ENCODE measurements at places on chromosomes 13 and 19.

GRCh38 chr13:40552895-40553294 lies 113.5 kb downstream of the FOXO1 start:
- DNase-seq = no peak

GRCh38 chr13:26594363-26594762 lies 36.9 kb downstream of the WASF3 start:
- DNase-seq = no peak

DNA sequence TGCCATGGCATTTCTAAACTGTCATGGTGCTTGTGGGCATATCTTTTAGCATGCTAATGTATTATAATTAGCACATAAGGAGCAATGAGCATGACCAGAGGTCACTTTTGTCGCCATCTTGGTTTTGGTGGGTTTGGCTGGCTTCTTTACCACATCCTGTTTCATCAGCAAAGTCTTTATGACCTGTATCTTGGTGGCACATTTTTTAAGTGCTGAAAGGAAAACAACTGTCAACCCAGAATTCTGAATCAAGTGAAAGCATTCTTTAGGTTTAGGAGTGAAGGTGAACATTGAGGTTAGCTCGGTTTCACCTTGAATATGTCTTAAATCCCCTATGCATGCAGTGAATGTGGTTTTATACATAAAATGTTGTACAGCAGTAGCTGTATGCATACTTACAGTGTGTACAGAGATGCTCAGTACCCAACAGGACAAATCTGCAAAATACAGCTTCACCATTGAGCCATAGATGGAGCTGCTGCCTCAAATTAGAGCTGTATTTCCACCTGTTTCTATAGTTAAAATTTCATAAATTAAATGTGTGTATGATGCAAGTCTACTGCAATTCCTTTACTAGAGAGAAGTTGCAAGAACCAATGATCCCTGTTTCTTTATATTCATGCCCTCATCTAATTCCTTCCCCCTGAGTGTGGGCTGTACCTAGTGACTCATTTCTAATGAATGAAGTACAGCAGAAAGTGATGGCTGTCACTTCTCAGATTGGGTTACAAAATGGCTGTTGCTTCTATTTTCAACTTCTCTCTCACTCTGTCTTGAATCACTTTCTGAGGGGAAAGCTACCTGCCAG lies 25.2 kb upstream of the IGSF23 start:
- DNase-seq = peak; percentile 9

GRCh38 chr19:39401549-39402345 lies 4.9 kb upstream of the ZFP36 start:
- peak; percentile 66 for DNase-seq

GRCh38 chr19:4502282-4503131 lies 15.8 kb downstream of the PLIN4 start:
- DNase-seq = no peak

DNA sequence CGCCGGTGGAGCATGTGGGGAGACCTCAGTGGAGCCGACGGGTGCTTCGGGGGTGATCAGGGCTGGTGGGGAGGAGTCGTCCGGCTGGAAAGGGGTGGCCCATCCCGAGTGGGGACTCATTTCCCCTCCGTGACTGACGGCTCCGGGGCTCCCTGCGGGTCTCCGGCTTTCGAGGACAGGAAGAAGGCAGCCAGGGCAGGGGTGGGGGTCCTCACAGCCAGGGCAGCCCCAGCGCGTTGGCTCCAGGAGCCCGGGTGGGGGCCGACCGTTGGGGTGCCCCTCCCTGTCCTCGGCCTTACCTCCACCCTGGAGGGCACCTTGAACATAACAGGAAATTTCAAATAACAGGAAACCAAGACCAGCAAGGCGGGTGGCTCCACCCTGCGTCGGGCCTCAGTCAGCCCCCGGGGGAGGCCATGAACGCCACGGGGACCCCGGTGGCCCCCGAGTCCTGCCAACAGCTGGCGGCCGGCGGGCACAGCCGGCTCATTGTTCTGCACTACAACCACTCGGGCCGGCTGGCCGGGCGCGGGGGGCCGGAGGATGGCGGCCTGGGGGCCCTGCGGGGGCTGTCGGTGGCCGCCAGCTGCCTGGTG lies at the start of gene S1PR4:
Gene S1PR4, plus strand, starts transcription at position 393 of the 596 bp plus-strand sequence. Its CDS starts 24 bp downstream, at position 417.
- DNase-seq = no peak

DNA sequence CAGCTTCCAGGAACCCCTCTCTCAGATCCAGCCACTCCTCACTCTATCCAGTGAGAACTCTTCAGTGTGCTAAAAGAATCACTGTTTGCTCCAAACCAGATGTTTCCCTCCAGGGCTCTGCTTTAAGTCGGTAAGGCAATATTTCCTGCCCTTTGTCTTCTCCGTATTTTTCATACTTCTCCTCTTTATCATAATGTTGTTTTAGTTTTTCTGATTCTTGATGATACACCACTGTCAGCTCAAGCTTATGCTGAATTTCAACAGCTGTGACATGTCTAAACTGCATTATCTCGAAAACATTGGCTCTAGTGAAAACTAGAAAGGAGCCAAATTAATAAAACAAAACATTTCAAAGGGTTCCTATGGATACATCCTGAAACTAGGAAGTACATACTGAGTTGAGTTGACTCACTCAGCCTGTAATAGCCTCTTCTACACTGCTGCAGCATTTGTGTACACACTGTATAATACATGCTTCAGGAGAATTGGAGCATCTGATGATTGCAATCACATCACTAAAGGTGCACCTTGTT lies 39.8 kb downstream of the GPR180 start:
- DNase-seq = no peak

- no peak for DNase-seq
Measured at GRCh38 chr13:75704927-75705288, 68.8 kb downstream of the LMO7 start.

DNA sequence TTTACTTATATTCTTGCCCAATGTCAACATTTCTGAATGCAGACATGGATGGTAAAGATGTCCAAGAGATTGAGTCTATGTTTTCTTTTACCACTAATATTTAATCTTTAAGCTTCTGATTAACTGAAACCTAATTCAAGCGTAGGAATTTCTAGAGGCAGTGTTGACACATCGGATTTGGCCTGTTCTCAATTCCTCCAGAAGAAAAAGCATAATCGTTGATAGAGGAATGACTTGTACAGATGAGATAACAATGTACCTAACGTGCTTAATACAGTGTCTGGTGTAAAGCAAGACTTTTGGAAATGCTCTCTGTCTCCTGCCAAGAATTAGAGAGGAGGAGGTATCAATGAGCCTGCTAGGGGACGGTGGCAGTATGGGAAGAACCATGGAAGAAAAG lies 35.2 kb downstream of the SLC15A1 start:
- DNase-seq = no peak

DNA sequence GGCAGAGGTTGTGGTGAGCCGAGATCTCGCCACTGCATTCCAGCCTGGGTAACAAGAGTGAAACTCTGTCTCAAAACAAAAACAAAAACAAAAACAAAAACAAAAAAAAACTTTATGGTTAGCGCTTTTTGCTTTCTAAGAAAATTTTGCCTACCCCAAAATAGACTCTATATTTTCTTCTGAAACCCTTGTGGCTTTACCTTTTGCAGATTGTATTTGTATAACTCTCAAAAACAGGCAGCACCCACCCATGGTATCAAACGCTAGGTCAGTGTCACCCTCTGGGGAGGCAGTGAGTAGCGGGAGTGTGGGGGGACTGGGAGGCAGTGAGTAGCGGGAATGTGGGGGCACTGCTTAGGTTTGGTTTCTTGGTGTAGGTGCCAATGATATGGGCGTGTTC lies 7.5 kb upstream of the SLC39A3 start:
- DNase-seq = no peak

- no peak for DNase-seq
Measured at GRCh38 chr13:57558051-57558467, 73.5 kb upstream of the PCDH17 start.

- no peak for DNase-seq
Measured at GRCh38 chr13:113560645-113561416, 23.7 kb upstream of the TFDP1 start.

GRCh38 chr13:93080587-93080986 lies 146.0 kb upstream of the GPC6 start:
- no peak for DNase-seq

GRCh38 chr19:55251341-55252081 lies 7.3 kb downstream of the PPP6R1 start:
- no peak for DNase-seq

DNA sequence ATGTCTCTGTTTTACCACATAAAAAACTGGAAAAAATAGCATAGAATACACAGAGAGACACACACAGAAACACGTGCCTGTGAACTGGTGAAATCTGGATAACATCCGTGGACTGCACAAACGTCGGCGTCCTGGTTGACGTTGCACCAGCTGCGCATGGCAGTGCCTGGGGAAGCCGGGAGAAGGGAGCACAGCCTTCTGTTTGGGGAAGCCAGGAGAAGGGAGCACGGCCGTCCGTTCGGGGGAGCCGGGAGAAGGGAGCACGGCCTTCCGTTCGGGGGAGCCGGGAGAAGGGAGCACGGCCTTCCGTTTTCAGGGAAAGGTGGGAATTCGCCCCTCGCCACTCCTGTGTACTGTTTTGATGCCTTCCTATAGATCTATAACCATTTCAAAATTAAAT lies 63.8 kb upstream of the C13orf46 start:
- no peak for DNase-seq

DNA sequence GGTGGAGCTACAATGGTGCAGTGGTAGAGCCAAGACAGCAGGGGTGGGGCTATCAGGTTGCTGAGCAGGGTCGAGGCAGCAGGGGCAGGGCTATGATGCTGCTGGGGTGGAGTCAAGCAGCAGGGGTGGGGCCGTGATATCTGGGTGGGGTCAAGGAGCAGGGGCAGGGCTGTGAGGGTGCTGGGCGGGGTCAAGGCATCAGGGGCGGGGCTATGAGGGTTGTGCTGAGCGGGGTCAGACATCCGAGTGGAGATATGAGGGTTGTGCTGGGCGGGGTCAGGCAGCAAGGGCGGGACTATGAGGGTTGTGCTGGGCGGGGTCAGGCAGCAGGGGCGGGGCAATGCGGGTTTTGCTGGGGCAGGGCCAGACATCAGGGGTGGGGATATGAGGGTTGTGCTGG lies 14.7 kb downstream of the HCN2 start:
- peak; percentile 37 for DNase-seq

DNA sequence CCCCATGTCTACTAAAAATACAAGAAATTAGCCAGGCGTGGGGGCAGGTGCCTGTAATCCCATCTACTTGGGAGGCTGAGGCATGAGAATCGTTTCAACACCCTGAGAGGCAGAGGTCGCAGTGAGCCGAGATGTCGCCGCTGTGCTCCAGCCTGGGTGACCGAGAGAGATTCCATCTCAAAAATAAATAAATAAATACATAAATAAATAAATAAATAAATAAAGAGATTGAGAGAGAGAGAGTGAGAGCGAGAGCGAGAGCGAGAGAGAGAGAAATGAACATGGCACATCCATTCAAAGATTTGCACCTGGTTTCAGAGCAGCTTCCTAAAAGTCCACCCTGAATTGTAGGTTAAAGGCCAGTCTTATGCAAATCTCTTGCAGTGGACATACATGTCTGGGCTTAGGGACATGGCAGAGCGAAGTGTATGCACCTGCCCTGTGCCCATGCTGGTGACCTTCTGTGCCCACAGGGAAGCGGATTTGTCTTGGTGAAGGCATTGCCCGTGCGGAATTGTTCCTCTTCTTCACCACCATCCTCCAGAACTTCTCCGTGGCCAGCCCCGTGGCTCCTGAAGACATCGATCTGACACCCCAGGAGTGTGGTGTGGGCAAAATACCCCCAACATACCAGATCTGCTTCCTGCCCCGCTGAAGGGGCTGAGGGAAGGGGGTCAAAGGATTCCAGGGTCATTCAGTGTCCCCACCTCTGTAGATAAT lies 42.3 kb upstream of the CYP2B6 start:
- no peak for DNase-seq

GRCh38 chr19:29663861-29664752 lies 1.2 kb upstream of the PLEKHF1 start:
- no peak for DNase-seq

- no peak for DNase-seq
Measured at GRCh38 chr19:15282311-15282705, 50.0 kb downstream of the BRD4 start.

GRCh38 chr19:40458597-40458974 lies 7.0 kb downstream of the BLVRB start:
- DNase-seq = no peak

DNA sequence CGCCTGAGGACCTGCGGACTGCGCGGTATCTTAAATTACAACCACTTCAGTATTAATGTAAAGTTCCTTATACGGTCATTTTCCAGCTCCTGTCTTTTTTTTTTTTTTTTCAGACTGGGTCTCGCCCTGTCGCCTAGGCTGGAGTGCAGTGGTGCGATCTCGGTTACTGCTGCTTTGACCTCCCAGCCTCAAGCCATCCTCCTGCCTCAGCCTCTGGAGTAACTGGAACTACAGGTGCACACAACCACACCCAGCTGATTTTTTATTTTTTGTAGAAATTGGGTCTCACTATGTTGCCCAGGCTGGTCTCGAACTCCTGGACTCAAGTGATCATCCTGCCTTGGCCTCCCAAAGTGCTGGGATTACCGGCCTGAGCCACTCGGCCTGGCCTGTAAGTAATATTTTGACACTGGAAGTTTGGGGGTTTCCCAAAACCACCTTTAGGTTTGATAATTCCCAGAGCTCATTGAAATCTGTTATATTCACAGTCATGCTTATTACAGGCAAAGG lies 406 bp upstream of the EID2B start:
- no peak for DNase-seq

DNA sequence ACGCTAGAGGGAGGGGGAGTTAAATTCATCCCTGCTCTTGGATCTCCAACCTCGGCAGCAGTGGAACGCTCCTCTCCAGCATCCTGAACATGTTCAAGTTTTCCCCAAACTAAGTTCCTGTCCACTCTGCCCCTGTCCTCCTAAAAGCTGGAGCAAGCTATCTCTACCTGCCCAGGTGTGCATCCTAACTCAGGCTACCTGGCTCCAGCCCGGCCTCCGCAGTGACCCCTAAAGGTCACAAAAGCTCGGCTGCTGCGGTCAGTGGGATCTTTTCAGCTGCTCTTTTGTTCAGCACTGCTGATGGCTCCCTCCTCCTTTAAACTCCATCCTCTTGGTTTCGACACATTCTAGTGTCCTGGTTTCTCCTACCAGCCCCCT lies 1.4 kb downstream of the DCUN1D2 start:
- DNase-seq = no peak

GRCh38 chr13:20136781-20137703 lies 23.8 kb downstream of the GJA3 start:
- DNase-seq = no peak

- DNase-seq = peak; percentile 68
Measured at GRCh38 chr19:9796113-9796773, 22.6 kb downstream of the FBXL12 start.

DNA sequence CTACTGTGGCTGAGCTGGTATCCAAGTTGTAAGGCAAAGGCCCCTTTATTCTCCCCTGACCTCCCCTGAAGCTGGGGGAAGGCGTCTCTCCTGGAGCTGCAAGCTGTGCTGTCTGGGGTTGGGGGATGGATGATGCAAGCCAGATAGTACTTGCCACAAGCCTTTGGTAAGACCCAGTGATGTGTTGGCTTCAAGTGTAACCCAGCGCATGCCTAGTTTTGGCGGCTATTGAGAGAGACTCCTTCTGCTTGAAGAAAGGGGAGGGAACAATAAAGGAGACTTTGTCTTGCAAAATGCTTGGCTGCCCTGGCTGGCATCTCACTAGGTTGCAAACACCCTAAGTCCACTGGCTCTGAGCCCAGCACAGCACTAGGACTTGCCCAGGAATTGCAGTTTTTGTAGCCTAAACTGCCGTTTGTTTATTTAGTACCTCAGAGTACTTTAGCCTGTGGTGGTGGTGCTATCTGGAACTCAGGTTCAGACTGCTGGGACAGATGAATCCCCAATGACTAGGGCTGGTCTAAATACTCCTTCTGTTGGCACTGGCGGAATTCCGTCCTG lies 108.2 kb downstream of the TNFSF13B start:
- DNase-seq = no peak
